ENCODE measurements at places on chromosomes 16 and 17. TPM values are rescaled to one million over a fixed set of nuclear protein-coding genes. Genes with fewer than 3 reads are reported as not detected.

GRCh38 chr17:36602030-36602748 is 806 bp downstream of the MRM1 start:
- H3K4me3 ChIP-seq = peak overlapping the region; percentile 76
- H3K27ac ChIP-seq = peak overlapping the region; percentile 79
- H3K36me3 ChIP-seq = no peaks in the 10 kb centered on the region
- peak; percentile 61 for DNase-seq
- H3K4me1 ChIP-seq = peaks cover 26% of the 10 kb centered on the region

GRCh38 chr17:35788477-35789368 is 6.7 kb downstream of the MMP28 start:
- H3K27me3 ChIP-seq = peaks cover 3% of the 10 kb centered on the region
- H3K36me3 ChIP-seq = no peaks in the 10 kb centered on the region
- no peak overlapping the region for H3K4me3 ChIP-seq
- H3K4me1 ChIP-seq = peaks cover 75% of the 10 kb centered on the region
- no peak for DNase-seq

DNA sequence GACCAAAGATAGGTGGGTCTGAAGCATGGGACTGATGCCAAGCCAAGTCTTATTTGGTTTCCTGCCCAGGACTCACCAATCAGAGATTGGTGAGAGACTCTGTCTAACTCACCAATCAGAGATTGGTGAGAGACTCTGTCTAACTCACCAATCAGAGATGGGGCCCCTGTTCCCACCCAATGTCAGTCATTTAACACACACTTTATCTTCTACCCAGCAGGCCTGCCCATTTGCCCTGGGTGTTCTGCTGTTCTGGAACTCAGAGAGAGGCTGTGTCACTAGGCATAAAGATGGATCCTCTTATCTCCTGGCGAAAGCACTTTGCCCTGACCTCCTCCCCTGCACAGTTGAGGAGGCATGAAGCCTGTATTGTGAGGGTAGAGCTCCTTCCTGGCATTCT is 5.4 kb upstream of the RHOT1 start:
- DNase-seq = no peak
- H3K4me1 ChIP-seq = peaks cover 14% of the 10 kb centered on the region
- H3K4me3 ChIP-seq = no peak overlapping the region
- H3K36me3 ChIP-seq = no peaks in the 10 kb centered on the region
- no peaks in the 10 kb centered on the region for H3K27me3 ChIP-seq

GRCh38 chr17:6936370-6937028 is 59.4 kb upstream of the ALOX12 start:
- H3K27ac ChIP-seq = no peak overlapping the region
- H3K4me1 ChIP-seq = no peaks in the 10 kb centered on the region
- DNase-seq = no peak
- peak overlapping the region; percentile 35 for H3K4me3 ChIP-seq
- no peaks in the 10 kb centered on the region for H3K27me3 ChIP-seq
- H3K36me3 ChIP-seq = no peaks in the 10 kb centered on the region

DNA sequence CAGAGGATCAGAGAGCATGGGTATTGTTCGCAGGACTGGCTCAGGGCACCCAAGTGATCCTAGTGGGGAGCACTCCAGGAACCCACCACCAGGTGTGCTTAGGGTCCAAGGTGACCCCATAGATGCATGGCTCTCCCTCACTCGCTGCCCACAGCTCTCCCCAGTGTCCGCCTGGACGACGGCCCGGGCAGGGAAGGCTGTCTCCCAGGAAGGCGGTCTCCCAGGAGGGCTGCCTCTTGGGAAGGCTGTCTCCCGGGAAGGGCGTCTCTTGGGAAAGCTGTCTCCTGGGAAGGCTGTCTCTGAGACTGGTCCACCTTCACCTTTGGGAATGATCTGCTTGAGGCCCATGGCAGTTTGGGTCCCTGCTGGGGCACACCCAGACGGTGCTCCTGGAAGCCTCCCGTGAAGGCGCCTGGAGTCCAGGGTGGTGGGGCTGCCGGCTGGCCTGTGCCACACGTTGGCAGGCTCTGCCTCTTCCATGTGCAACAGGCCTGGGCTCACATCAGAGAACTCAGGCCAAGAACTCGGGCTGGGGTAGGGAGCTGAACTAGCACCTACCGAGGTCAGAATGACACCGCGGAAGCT is 5.0 kb downstream of the ECI1 start:
- peaks cover 53% of the 10 kb centered on the region for H3K36me3 ChIP-seq
- no peaks in the 10 kb centered on the region for H3K27me3 ChIP-seq
- H3K4me1 ChIP-seq = peaks cover 9% of the 10 kb centered on the region
- H3K27ac ChIP-seq = no peak overlapping the region

DNA sequence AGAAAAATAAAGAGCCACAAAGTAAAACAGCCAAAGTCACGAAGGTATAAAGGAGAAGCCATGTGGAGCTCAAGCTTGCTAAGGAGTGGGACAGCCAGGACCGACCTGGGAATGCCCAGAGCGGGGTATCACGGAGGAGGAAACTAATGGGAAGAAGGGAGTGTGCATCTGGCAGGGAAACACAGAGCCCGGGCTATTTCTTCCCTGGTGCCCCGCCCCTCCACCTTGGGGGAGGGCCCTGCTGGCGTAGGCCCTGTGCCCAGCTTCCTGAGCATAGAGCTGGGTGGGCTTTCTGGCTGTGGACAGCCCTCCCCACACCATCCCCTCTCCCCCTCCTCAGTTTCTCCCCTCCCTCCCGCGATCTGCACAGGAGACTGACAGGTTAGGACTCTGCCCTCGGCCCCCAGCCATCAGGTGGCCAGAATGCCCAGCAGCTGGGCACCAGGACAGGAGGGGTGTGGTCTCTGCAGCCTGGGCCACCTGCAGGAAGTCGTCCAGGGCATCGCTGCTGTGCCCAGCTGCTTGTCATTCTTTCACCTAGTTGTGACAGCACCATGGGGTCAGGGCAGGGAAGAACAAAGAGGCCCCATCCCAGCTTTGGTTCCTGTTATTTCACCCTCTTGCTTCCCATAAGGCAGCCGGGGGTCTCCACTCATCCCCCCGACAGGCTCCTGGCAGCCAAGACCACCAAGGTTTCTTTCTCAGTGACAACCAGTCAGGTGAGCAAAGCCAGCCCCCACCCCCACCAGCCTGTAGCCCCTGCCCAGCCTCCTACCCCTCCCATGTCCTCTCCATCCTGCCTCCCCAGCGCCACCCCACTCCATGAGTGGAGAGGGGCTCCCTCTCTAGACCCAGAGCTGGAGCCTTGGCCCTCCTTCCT is 7.1 kb upstream of the DCAF7 start:
- no peak for DNase-seq
- no peaks in the 10 kb centered on the region for H3K36me3 ChIP-seq
- H3K27ac ChIP-seq = no peak overlapping the region
- no peak overlapping the region for H3K4me3 ChIP-seq
- peaks cover 5% of the 10 kb centered on the region for H3K4me1 ChIP-seq

Gene SDK2
- total RNA-seq = 2.6 TPM

Gene CLDN7
- 8.0 TPM for total RNA-seq

Gene MT1H
- 1.9 TPM for total RNA-seq

Gene HOXB3
- 3.9 TPM for total RNA-seq

DNA sequence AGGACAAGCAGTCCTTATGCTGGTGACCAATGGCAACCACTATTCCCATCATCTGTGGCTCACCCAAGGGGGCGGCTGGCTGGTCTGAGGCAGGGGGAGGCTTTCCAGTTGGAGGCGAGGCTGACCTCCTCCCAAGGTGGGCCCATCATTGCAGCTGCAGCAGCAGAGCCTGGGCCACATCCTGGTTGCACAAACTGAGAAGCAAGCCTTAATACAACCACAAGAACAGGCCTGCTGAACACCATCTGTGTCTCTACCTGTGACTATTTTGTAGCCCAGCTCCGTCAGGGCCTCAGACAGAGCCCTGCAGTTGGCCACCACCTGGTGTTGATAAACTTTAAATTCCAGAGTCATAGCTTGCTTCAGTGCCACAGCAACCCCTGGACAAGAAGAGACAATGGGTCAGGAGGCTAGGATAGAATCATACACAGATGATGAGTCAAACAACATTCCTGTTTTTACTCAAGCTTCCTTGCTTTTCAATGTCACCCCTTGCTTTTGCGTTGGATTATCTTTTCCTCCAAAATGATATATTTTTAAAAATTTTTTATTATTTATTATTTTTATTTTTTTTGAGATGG is 17.9 kb downstream of the SMCR8 start:
- no peak for DNase-seq
- H3K4me1 ChIP-seq = no peaks in the 10 kb centered on the region
- no peak overlapping the region for H3K27ac ChIP-seq
- no peaks in the 10 kb centered on the region for H3K27me3 ChIP-seq

DNA sequence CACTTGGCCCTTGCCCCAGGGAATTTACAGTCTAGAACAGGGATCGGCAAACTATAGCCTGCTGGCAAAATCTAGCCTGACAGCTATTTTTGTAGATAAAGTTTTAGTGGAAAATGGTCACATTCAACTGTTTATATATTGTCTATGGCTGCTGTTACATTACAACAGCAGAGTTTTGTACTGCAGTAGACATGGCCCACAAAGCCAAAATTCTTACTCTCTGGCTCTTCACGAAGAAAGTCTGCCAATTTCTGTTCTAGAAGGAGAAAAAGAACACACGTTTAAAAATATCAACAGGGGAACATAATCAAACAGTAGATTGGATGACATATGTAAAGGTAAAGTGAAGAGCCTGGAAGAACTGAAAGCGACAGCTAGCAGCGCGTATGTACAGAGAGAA is 33.2 kb upstream of the CCDC182 start:
- H3K4me3 ChIP-seq = no peak overlapping the region
- peaks cover 17% of the 10 kb centered on the region for H3K27me3 ChIP-seq
- DNase-seq = no peak
- peaks cover 9% of the 10 kb centered on the region for H3K4me1 ChIP-seq

DNA sequence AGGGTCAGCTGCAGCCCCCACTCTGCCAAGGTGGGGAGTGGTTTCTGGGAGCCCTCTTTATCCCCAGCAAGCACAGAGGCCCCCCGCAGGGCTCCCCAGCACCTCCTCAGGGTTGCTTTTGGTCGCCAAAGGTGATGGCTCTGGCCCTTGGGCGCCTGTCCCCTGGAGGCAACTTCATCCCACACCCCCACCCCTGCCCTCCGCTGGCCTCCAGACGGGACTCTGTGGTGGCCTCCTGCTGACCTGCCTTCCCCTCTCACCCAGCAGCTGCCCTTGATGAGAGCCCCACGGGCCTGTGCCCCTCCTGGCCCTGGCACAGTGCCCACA is 7.8 kb upstream of the RHOT2 start:
- peak overlapping the region; percentile 21 for H3K4me3 ChIP-seq
- H3K4me1 ChIP-seq = peaks cover 8% of the 10 kb centered on the region
- no peak for DNase-seq
- no peak overlapping the region for H3K27ac ChIP-seq
- no peaks in the 10 kb centered on the region for H3K27me3 ChIP-seq
- peaks cover 41% of the 10 kb centered on the region for H3K36me3 ChIP-seq

Gene KRT31
- total RNA-seq = 98.7 TPM

Gene OTOP3
- not detected for total RNA-seq

Gene C17orf113
- 2.1 TPM for total RNA-seq

GRCh38 chr16:49015225-49015592 is 266.4 kb downstream of the CBLN1 start:
- H3K4me1 ChIP-seq = no peaks in the 10 kb centered on the region
- H3K36me3 ChIP-seq = no peaks in the 10 kb centered on the region
- H3K4me3 ChIP-seq = no peak overlapping the region
- no peak for DNase-seq

DNA sequence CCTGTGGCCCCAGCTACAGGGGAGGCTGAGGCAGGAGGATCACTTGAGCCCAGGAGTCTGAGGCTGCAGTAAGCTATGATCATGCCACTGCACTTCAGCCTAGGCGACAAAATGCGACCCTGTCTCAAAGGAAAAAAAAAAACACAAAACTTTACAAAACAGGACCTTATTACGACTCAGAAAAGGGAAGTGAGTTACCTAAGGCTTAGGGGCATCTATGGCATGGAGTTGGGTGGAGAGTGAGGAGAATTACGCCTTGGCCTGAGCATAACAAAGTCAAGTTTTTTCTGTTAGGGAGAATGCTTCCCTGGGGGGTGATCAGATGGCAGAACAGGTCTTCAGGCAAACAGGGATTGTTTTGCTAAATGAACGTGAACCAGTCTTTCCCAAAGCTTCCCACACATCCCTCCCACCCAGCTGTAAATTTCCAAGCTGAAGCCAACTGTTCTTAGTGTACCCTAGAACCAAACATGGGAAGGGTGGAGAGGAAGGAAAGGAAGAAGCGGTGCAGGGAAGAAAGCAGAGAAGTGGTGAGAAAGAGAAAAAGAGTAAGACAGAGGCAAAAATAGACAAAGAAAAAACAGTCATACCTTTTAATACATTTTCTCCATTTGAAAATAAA is 24.6 kb upstream of the TNRC6C start:
- H3K36me3 ChIP-seq = no peaks in the 10 kb centered on the region
- H3K27ac ChIP-seq = no peak overlapping the region
- H3K4me1 ChIP-seq = peaks cover 4% of the 10 kb centered on the region
- no peak for DNase-seq
- H3K4me3 ChIP-seq = no peak overlapping the region

Gene MT1A
- total RNA-seq = 93.7 TPM

Gene KRTAP9-2
- 36.3 TPM for total RNA-seq

- H3K27me3 ChIP-seq = no peaks in the 10 kb centered on the region
- no peak overlapping the region for H3K27ac ChIP-seq
- no peak overlapping the region for H3K4me3 ChIP-seq
- H3K36me3 ChIP-seq = peaks cover 78% of the 10 kb centered on the region
- peaks cover 20% of the 10 kb centered on the region for H3K4me1 ChIP-seq
These were observed 24.9 kb downstream of the ACSF3 start for GRCh38 chr16:89118361-89119165.

DNA sequence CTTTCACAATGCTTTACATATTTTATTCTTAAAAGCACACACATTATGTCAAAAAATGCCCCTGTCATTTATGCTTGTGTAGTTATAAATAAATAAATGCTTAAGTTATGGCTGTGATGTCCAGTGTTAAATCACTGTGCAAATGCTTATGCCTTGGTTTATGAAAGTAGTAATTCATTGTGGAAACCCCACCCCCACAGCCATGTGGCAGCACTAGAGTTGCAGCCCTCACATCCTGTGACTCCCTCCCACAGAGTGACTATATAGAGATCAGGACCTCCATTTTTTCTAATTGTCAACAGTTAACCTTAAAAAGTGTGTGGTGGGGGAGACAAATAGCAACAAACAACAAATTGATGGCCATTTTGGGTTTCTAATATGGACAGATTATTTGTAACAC is 2.4 kb downstream of the SKAP1 start:
- peaks cover 7% of the 10 kb centered on the region for H3K4me1 ChIP-seq
- DNase-seq = no peak
- peaks cover 49% of the 10 kb centered on the region for H3K27me3 ChIP-seq
- no peak overlapping the region for H3K27ac ChIP-seq
- H3K4me3 ChIP-seq = no peak overlapping the region

DNA sequence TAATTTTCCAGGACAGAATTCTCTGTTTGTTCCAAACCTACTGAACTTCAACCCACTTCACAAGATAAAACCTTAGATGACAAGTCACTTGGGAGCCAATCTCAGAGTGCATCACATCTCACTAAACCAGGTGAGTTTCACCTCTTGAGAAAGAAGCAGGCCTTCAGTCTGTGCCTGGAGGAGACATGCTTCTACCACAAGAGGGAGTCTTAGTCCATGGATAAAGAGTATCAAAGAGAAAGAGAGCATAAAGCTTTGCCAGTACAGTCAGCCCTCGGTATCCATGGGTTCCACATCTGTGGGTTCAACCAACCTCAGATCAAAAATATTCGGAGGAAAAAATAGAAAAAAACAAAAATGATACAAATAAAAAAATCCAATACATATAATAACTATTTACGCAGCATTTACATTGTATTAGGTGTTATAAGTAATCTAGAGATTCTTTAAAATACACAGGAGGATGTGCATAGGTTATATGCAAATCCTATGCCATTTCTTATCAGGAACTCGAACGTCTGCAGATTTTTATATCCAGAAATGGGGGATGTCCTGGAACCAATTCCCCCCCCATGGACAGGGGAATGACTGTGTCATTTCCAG is 37.7 kb downstream of the DUSP14 start:
- no peak overlapping the region for H3K4me3 ChIP-seq
- H3K27me3 ChIP-seq = no peaks in the 10 kb centered on the region
- H3K4me1 ChIP-seq = no peaks in the 10 kb centered on the region
- no peak overlapping the region for H3K27ac ChIP-seq

Gene ZNF174
- total RNA-seq = 14.9 TPM

Gene TMEM114
- not detected for total RNA-seq

All from suprapubic skin (tissue), 4 donors.